Nucleus accumbens (tissue), 56 donors: ENCODE measurements at places on chromosomes 5 and 9.

DNA sequence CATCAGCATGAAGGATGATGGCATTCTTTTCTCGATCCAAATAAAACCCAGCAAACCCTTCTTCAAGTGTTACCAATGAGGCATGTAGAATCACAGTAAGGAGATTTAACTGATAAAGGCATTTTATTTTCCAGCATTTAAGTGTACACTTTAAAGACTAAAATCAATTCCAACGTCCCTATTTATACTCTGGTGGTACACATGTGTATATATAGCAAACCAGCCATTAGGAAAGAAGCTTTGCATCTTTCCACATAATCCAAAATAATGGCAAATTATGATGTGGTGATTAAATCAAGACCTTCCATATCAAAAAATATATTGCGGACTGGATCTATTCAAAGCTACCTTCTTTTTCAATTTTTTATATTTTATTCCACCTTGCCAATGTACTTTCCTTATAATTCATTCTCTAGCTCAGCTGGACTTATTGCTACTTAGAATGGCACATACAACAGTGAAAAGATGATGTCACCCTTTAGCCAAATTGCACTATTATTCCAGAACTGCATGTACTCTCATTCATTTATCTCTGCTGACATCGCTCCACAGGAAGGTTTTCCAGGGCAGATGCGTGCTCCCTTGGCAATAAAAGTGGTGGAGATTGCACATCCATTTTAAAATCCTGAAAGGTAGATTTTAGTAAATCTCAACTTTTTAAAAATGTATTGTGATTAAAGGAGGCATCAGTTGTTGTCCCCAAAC lies 63.3 kb upstream of the SLC30A5 start:
- DNase-seq, result no peak

- no peak for DNase-seq
Measured at GRCh38 chr9:7081065-7081600, 323.4 kb downstream of the KDM4C start.

DNA sequence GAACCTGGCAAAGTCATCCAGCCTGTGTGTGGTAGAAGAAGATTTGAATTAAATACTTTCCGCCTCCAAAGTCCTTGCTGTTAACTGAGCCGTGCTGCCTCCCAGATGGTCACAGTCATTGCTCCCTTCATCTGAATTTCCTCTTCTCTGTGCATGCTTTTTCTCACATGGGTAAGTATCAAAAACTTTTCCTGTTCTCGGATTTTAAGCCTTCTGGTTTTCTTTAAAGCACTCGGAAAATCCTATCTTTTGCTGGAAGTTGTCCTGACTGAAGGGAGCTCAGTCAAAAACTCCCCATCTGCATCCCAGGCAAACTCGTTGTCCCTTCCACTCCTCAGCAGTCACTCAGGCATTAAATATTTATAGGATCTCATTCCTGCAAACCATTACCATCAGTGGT lies 290.0 kb upstream of the PIK3R1 start:
- DNase-seq, result no peak

GRCh38 chr9:105205787-105206495 lies 38.5 kb upstream of the SLC44A1 start:
- DNase-seq, result no peak

DNA sequence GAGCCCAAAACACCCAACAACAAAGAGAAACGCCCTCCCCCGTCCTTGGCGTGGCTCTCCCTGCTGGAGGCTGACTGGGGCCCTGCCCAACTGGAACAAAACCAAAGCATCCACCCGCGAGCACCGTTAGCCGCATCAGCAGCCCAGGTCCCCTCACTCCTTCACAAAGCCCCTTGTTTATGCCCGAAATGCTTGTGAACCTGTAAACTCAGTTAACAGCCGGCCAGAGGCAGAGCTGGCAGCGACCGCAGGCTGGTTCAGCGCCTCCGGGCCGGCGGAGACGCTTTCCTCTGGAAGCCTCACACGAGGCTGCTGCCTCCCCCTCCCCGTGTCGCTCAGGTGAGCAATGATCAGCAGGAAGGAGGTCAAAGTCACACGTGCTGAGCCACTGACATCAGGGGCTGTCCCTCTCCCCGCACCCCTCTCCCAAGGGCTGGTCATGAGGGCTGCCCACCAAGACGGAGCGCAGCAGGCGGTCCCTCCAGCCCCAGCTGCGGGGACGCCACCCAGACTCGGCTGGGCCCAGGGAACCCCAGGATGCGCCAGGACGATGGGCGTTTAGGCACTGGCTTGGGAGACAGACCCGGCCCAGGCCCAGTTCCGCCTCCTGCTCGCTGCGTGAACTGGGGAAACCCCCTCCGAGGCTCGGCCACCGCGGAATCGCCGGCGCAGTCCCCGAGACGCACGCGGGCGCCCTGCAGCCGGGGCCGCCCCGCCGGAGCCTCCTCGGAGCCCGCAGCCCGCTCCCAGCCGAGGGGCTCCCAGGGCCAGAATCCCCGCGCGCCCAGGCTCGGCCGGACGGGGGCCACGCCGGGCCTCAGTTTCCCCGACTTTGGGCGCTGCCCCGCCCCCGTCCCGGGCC lies 563 bp downstream of the SNAPC4 start:
- DNase-seq, result no peak

DNA sequence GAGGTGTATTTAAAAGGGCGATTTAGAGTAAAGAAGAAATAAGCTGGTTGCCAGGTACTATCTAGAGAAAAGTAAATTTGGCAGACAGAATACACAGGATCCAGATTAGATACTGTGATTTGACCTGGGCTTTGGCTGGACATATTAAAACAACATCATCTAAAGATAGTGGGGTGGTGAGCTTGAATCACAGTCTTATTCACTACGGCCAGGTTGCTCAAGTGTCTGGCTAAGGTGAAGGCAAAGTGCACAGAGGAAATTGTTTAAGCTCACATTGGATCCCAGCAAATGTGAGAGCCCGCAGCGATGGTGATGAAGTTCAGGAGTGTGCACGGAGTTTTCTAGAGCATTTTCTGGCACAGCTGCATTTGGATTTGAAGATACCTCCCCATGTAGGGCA lies 398.2 kb upstream of the MEF2C start:
- DNase-seq, result no peak

GRCh38 chr5:38463634-38464521 lies 92.6 kb downstream of the LIFR start:
- DNase-seq, result no peak

DNA sequence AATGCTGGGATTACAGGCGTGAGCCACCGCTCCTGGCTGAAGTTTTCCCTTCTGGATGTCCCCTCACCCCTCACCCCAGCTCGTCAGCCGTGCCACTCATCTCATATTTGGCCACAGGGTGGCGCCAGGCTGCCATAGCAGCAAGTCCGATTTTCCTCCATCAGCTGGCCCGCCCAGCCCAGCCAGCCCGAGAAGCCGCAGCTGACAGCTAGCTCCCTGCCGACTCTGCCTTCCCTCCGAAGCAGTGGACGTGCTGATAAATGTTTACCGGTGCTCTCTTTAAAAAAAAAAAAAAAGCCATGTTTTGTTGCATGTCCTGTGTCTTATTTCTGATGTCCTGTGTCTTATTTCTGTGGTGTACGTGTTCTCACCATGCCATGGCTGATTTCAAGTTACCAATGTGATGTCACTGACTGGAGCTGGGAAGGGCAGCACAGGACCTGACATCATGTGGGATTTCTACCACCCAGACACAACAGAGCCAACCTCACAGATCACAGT lies 58.3 kb downstream of the PFDN1 start:
- peak; percentile 69 for DNase-seq

DNA sequence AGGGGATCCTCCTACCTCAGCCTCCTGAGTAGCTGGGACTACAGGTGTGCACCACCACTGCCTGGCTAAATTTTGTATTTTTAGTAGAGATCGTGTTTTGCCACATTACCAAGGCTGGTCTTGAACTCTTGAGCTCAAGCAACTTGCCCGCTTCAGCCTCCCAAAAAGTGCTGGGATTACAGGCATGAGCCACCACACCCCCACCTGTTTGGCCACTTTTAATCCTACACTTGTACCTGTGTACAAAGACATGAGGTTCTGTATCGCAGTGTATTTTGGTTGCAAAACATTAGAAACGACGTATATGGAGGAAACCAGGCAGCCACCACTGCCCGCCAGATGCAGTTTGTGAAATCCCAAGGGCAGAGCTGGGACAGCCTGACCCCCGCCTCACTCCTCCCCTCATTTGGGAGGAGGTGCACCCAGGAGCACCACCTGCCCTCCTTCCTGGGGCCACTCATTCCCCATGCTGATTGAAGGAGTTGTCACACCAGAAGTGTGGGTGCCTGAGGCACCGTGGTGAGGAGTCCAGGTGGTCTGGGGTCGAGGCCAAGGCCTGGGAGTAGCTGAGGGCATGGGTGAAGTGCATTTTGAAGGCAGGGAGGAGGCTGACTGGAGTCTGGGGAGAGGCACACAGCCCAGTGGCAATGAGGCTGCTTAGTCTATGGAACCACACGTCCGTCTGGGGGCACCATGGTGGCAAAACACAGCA lies 39.3 kb upstream of the OLFM1 start:
- no peak for DNase-seq

DNA sequence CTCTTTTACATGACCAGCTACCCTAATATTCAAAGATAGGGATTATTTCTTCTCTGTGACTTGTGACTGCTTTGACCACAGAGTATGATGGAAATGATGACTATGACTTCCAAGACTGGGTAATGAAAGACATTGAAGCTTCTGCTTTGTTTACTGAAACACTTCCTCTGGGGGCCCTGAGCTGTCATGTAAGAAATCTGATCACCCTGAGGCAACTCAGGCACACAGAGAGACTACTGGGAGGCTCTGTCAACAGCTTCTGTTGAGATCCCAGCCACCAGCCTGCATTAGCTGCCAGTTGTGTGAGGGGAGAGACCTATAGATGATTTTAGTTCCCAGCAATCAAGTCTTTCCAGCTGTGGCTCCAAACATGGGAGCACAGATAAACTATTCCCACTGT lies 76.5 kb downstream of the KCTD16 start:
- no peak for DNase-seq

GRCh38 chr5:14202462-14202861 lies 59.3 kb downstream of the TRIO start:
- DNase-seq, result no peak

DNA sequence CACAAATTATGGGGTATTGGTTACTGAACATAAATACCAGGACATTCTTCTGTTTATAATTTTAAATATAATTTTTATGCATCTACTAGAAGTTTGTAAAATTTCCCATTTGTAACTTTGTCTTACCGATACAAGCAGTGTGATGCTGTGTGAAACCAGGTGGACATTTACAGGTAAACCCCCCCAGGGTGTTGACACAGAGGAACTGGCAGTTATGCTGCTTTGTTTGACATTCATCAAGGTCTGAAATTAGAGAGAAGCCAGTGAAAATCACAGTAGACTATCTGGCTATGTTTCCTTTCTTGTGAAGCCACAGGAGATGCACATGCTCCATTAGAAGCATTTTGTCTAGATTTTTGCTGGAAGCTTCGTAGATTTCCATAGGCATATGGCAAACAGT lies 190.9 kb downstream of the SLC12A2 start:
- DNase-seq, result no peak

- DNase-seq, result no peak
Measured at GRCh38 chr5:134114886-134115805, 665 bp downstream of the TCF7 start.

- no peak for DNase-seq
Measured at GRCh38 chr9:134592819-134593200, 48.8 kb upstream of the COL5A1 start.

DNA sequence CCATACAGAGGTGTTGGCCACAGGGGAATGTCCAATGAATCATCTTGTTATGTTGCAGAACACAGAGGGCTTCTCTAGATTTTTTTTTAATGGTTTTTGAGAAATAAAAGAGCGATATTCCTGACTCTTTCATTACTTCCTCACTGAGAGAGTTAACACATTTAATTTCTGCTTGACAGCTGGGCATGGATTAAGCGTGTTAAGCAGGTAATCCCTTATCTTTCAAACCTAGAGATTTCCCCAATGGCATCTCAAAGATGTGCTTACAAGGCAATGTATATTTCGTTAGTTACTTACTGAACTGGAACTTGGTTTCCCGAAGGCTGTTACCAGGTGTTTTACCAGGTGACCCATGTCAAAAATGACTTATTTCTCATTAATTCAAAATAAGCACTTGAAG lies 21.8 kb upstream of the ADCY2 start:
- no peak for DNase-seq

GRCh38 chr5:154868702-154869101 lies 10.3 kb downstream of the CNOT8 start:
- no peak for DNase-seq

GRCh38 chr5:177458912-177459350 lies 12.3 kb downstream of the PRR7 start:
- no peak for DNase-seq

GRCh38 chr5:2415678-2416077 lies 335.8 kb downstream of the IRX2 start:
- no peak for DNase-seq

DNA sequence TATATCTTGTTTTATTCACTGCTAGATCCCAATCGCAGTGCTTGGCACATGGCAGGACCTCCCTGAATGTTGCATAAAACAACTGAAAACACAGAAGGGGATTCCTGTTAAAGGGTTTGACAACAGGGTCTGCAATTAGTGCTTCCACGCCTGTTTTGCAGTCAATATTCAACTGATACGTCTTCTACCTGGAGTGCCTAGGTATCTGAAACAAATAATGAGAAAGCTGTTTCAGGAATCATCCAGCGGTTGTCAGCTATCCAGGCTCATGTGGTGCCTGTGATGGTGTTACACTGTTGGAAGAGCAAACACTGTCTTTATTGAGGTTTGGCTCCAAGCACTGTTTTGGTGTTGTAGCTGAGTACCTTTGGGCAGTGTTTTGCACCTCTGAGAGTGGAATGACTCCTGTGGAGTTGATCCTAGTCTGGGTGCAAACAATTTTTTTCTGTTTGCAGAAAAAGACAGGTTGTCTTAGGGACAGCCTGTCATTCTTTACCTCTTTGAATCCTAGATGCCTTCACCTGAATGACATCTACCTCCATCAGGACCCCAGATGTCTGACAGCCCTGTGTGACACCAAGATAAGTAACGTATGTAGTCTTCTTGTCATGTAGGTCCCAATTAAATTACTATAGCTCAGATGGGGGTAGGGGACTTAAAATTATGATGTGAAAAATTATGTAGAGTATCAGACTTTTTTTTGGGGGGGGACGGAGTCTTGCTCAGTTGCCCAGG lies 14.8 kb upstream of the MATR3 start:
- no peak for DNase-seq

DNA sequence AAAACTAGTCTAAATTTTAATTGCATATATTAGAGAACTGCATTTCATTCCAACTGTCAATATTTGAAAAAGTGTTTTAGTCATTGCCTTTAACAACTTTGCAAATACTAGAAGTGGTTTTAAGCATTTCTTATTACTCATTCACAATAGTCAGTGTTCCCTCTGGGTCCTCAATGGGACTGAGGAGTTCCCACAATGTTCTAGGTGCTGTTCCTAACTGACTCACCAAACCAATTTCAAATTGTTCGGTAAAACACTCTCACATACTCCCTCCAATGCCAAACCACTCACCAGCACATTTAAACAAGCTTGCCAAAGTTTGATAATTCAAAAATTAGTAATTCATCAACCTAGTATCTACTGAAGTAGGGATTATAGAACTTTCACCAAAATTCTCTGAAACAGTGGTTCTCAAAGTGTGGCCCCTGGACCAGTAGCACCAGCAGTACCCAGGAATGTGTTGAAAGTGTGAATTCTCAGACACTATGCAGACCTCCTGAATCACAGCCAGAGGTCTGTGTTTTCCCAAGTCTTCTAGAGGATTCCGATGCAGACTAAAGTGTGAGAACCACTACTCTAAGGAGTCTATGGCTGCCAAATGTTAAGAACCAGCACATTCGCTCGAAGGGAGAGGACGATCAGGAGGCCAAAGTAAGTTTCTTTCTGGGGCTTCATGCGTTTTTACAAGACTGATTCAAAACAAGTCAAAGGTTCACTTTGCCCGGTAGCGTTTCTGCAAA lies 72.8 kb downstream of the APBA1 start:
- DNase-seq, result no peak
